ENCODE measurements at places on chromosomes 2 and 18.
A peak's percentile ranks its signal among the peaks of the same experiment; 100 is the strongest.

DNA sequence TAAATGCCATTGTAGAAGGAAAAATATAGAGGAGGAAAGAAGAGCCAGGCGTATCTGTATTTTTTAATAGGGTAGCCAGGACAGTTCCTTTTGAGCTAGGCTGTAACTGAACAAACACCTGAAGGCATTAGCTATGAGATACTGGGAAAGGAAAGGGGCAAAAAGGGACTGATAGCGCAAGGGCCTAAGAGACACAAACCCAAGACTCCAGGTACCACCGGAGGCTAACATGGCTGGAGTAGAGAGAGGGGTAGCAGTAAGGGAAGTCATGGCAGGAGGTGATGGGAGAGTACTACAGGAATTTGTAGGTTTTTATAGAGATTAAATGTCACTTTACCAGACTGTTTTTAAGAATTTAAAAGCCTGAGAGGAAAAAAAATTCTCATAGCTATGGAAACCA, 20.7 kb downstream of the PNO1 start:
- no peak for DNase-seq

DNA sequence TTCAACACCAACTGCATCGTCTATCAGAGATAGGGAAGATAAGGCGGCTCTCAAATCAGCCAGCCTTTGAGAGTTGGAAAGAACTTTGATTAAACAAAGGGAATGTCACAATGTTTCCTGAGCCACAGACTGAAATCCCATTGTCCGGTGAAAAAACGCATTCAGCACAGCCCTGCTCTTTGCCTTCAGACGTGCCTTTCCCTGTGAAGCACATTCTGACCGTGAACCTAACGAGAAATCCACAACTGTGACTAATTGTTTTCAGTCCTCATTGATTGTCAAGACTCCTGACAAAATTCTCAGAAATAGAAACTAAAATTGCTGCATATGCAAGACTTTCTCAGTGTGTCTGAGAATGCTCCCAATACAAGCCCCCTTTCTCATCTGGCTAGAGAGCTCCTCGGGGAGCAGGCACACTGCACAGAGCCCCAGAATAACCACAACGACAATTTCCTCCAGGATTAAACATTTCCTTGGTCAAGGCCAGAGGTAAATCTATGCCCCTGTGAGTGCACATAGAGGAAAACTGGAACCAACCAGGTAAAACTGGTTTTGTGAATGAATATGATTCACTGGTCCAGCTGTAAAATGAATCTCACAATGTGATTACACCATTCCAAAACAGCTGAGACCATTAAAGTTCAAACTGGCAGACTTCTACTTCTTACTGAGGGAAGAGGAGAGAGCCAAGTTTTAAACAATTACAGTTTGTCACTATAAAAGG, 561.9 kb upstream of the ID2 start:
- no peak for DNase-seq

DNA sequence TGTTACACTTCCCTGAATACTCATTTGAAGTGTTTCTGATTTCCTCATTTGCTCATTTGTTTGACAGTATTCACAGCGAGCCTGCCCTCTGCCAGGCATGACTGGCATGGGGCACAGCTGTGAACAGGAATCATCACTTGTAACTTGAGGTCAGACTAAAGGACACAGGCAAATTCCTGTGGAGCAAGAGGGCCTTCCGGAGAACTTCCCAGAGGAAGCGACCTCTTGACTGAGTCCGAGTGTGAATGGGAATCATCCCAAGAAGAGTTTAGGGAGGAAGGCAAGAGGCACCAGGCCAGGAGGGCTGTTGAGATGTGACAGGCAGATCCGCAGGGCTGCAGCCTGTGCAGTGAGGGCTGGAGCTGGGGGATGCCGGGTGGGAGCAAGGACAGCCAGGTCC, 45.4 kb downstream of the LIMS1 start:
- DNase-seq = no peak

DNA sequence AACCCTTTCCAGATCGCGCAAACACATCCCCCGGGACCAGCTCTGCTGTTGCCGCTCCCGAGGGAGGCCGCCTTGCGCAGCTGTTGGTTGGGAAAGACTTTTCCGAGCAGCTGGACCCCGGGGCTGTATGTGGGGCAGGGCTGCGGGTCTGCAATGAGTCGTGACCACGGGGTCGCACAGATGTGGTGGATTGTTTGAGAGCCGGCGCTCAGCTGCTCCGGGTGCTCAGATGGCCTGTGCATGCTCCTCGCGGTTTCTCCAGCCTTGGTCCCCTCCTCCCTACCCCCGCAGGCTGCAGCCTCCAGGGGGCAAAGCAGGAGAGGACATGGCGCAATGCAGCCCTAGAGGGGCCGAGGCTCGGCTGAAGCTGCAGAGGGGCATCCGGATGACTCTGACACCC, 105.2 kb upstream of the OTOS start:
- no peak for DNase-seq

DNA sequence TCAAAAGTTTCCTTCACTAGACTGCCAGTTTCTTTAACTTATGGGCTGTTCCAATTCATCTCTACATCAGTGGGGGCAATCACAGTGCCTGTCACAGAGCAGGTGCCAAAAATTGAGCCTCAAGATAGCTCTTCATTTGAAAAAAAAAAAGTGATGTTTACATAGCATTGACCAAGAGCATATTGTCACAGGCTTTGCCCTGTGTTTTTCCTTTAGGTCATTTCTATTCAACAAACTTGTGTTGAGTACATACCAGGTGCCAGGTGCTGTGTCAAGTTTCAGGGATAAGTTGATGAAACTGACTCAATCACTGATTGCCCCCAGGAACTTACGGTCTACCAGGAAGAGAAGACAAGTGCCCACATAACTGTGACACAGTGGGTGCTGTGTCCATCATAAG, 22.2 kb upstream of the NT5C1B start:
- DNase-seq = no peak

GRCh38 chr2:18200771-18201170, 322.3 kb downstream of the KCNS3 start:
- DNase-seq = no peak

GRCh38 chr2:176165370-176166050, 8.4 kb downstream of the HOXD3 start:
- DNase-seq = no peak

DNA sequence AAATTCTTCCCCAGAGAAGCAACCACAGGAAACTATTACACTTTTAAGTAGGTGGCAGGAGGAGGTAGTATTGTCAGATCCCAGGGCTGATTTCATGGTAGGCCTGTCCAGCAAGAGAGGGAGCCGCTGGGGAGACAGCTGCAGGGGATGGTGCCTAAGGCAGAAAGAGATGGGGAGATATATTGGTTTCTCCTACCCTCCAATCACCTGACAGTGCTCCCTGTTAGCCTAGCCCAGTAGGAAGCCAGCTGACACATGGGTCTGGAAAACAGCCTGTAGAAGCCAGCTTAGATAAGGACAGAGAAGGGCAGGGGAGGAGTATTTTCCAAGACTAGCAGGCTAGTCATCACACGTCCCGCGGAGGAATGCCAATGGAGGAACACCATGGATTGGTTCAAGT, 8.2 kb upstream of the SPOPL start:
- DNase-seq = no peak

GRCh38 chr2:214902286-214902685, 92.8 kb upstream of the BARD1 start:
- DNase-seq = no peak

DNA sequence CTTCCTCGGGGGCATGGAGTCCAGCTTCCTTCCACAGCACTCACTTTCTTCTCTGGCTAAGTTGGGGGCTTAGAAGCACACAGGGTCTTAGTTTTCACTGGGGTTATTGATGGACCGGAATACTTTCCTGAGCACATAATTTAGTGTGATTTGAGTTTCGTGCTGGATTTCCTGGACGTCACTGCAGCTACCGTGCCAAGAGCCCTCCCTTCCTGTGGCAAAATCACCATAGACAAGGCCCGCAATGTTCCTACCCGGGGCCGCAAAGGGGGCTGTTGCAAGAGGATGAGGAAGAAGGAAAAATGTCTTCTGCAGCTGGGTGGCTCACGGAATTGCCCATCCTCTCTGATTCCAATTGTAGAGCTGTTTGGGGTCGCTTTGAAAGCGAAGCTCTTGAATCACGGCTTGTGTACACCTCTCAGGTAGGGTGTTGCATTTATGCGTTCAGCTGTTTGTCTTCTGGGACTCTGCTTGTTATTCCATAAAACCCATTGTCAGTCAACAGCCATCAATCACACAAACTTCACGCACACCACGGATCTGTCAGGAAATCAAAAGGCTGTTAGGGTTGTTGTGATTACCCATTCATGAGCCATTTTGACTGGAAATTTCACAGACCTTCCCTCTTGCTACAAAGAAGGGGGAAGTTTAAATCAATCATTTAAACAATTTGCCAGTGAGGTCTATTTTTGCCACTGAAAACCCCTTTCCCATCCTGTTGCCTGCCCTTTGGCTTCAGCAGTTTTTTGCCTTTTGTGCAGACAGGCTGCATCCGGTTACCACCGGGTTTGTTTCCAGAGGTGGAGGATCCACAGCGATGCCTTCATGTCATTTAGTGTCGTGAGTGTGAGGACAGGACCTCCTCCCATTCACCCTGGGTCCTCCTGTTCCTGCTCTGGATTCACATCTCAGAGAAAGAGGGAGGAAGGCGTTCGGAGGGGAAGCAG, 36.0 kb downstream of the SMIM21 start:
- no peak for DNase-seq

DNA sequence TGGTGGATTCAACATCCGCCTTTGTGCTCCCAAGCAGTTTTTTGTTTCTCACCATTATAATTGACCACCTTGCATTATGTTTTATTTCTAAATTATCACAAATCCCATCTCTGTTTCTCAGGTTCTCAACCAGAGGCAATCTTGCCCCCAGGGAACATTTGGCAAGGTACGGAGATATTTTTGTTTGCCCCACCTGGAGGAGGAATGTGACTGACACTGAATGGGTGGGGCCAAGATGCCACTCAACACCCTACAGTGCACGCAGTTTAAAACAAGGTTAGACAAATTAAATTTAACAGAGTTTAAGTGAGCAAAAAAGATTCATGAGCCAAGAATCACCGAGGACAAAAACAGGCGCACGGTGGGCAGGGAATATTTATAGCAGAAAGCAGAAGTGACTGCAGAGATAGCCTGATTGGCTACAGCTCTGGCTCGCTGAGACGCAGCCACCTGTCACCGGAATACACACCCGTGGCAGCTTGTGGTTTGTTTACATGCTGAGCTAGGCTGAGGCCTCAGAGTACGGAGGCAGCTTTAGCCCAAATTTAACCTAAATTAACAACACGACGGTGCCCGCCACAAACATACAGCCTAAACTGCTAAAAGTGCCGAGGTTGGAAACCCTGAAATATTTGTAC, 150.0 kb upstream of the ALKAL2 start:
- DNase-seq = peak; percentile 15

DNA sequence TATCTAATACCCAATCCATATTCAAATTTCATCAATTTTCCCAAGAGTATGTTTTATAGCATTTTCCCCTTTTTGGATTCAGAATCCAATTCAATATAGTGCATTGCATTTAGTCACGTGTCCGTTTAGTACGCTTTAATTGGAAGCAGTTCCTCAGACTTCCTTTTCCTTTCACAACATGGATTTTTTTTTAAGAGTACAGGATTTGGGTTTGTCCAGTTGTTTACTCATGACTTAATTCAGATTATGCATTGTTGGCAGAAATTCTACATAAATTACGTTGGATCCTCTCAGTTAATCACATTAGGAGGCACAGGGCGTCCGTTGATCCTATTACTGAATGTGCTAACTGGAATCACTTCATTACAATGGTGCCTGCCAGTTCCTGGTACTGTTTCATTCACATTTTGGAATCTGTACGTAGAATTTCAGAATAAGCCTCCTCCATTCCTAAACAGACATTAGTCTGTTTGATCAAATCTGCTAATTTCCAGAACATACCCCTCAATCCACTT, 70.0 kb upstream of the ATIC start:
- DNase-seq = no peak

DNA sequence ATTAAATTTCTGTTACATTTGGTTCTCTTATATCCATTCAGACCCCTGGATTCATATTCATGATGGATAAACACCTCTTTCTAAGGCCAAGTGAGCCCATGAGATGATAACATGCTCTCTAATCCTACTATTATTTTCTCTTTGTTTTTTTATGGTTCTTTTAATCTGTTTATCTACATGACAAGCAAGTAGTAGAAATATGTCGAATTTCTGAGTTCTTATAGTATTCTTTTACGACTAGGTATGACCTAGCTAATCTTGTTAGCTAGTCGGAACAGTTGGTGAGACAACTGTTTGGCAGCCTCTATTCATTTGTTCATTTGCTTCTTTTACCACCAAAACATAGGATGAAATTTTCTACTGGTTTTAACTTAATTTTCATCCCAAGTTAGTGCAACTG, 98.1 kb upstream of the SCG2 start:
- DNase-seq = no peak

DNA sequence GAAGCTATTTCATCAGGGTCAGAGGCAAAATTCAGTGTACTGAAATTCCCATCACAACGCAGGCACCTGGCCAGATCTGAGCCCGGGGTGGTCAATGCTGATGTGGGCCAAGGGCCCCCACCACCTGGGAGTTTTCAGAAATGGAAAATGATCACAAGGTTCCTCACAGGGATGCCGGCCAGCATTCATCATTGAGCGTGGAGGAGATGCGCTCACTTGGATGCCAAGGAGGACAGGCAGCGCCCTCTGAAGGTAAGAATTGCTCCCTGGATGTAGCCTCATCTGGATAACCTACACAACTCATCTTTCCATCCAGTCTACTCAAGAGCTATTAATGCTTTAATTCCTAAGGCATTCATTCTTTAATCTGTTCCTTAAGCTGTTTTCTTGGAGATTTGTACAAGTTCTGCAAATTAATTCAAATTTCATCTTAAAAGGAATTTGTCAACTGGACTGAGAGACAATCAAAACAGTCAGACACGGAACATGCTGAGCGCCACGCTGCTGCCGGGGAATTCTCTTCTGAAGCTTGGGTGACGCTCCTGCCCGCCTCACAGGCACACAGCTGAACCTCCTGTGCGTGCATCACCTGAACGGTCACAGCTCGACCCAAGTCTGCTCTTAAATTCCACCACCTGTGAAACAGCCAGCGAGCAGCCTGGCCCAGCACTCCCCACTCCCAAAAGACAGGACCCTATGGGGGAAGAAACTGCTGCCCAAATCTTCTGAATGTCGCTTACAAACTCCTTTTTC, 206.7 kb downstream of the HDAC4 start:
- DNase-seq = no peak

DNA sequence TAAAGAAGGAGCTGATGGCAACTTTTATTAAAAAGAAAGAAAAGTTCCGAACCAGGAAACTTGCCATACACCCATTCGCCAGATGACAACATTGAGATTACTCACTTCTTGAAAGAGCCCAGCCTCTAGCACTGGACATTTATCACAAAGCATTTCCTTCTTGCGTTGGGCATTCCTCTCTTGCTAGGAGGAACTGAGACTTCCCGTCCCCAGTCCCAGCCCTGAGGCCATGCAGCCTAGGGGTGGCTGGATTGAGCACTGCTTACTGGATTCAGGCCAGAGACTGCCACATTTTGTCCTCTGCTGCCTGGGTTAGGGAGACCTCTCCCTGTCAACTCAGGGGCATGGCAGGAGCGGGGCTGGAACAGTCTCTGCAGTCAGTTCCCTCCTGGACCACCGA, 80.1 kb downstream of the SDC1 start:
- DNase-seq = no peak

GRCh38 chr2:217026161-217026560, 166.3 kb upstream of the TNP1 start:
- no peak for DNase-seq

Measured in stimulated activated naive CD4-positive, alpha-beta T cell treated with Interleukin-2 at 50 U/mL for 16 hours (primary cell).